ENCODE measurements at places on chromosomes 6 and 20. TPM values are rescaled to one million over a fixed set of nuclear protein-coding genes. Genes with fewer than 3 reads are reported as not detected.
A peak's percentile ranks its signal among the peaks of the same experiment; 100 is the strongest.

WFDC12 gene
- not detected for total RNA-seq

MYB gene
- total RNA-seq, result 17.4 TPM

CTAGE9 gene
- total RNA-seq, result not detected

DNA sequence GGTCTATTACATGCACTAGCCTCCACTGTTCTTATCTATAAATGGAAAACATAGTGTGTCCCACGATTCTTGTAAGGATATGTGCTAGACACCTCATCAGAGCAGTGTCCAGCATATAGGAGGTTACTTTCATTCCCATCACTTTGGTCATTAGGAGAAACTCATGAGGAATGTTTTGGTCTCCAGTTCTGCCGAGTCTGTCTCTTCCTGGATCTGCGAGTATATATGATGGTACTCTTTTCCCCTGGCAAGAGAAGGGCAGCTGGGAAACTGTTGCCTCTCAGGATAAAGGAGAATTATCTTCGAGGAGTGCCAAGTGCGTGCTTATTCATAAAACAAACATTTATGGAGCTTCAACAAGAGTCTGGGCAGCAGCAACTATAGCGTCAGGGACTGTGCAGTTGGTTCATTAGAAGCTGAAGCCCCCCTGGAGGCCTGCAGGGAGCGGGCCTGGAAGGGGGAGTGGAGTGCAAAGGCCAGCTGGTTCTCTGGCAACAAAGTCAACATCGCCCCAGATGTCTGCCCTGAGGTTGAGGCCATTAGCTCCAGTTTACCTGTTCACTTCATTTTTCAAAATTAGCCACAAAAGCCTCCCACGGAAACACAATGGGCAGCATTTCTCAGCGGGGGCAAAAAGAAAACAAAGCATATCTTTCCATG, 811.9 kb downstream of the MAFB start:
- no peak overlapping the region for H3K27ac ChIP-seq
- no peaks in the 10 kb centered on the region for H3K4me1 ChIP-seq
- H3K4me3 ChIP-seq, result no peak overlapping the region
- no peaks in the 10 kb centered on the region for H3K27me3 ChIP-seq

- H3K36me3 ChIP-seq, result no peaks in the 10 kb centered on the region
- peaks cover 15% of the 10 kb centered on the region for H3K4me1 ChIP-seq
- peak overlapping the region; percentile 95 for H3K27ac ChIP-seq
- no peak for DNase-seq
- H3K27me3 ChIP-seq, result peaks cover 5% of the 10 kb centered on the region
Observed at GRCh38 chr6:2988094-2988425, 11.6 kb upstream of the NQO2 start.

DNA sequence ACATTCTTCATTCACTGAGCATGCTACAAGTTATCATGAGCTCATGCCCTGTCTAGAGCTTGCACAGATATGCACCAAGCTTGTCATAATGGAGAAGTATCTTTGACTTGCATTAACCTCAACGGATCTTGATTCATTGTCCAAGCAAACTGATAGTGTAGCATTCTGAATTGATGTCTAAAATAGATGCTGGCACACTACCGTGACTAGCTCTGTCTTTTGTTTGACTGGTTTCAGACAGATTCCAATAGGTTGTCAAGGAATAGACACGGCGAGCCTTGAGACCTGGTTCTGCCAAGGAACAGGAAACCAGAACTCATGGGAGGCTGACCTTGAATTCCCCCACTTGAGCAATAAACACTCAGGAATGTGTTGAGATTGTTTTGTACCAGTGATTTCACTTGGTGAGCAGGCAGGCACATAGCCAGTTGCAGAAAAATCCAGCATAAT, 1153.1 kb upstream of the GJE1 start:
- DNase-seq, result no peak
- no peak overlapping the region for H3K4me3 ChIP-seq
- no peaks in the 10 kb centered on the region for H3K4me1 ChIP-seq
- no peak overlapping the region for H3K27ac ChIP-seq
- no peaks in the 10 kb centered on the region for H3K27me3 ChIP-seq
- H3K36me3 ChIP-seq, result no peaks in the 10 kb centered on the region

- no peak for DNase-seq
- H3K4me1 ChIP-seq, result no peaks in the 10 kb centered on the region
- no peaks in the 10 kb centered on the region for H3K27me3 ChIP-seq
- peaks cover 61% of the 10 kb centered on the region for H3K36me3 ChIP-seq
Observed at GRCh38 chr20:62267543-62267942, 29.2 kb downstream of the OSBPL2 start.

All from CD4-positive, CD25-positive, alpha-beta regulatory T cell (primary cell).